Progenitor cell of endocrine pancreas (in vitro differentiated cells): ENCODE measurements at places on chromosomes 4 and X. TPM values are rescaled to one million over a fixed set of nuclear protein-coding genes. Genes with fewer than 3 reads are reported as not detected.

- no peak for DNase-seq
Observed at GRCh38 chrX:86806786-86807185, 658.5 kb downstream of the DACH2 start.

DNA sequence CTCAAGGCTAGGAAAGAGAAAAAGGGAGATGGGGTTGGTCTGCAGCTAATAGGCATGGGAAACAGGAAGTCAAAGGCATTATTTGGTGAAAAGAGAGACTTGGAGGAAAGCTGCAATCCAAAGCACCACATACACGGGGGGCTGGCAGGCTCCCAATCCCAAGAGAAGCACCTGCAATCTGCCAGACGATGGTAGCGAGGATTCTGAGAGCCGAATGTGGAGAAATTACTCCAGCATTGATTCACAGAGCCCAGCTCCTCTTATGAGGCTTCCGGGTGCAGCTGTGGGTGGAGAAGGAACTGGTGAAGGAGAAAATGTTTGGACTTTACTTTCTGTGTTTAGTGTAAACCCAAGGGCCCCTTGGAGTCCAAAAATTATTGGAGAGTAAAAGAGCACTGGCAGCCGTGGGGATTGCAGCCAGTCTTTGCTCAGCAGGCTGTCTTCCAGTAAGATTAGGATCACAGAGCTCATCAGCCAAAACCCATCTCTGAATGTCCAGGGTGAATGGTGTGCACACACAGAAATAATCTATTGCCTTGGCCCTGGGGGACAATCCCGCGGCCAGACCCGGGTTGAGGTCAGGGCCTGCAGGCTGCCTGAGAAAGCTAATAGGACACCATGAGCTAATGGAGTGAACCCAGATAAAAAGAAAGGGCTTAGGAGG is 197.6 kb downstream of the KIT start:
- no peak for DNase-seq

- DNase-seq: no peak
Observed at GRCh38 chrX:64151911-64152310, 53.6 kb downstream of the AMER1 start.

DNA sequence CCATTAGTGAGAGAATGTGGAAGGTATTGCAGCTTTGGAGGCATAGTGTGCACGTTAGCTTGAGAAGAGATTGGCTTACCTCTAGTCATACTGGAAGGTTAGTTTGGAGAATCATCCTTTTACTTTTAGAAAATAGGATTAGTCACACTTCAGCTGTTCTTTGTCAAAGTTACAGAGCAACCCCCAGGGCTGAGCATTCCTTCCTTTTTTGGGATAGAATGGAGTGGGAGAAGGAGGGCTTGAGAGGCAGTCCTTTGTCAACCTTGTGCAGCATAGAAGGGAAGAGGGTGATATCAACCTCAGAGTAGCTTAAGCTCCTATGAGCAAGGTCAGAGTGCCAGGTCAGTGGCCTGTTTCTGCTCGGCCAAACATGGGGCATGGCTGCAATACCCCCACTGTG is 8.6 kb upstream of the MBNL3 start:
- no peak for DNase-seq

- DNase-seq: no peak
Observed at GRCh38 chrX:41903544-41903943, 19.8 kb downstream of the CASK start.

- no peak for DNase-seq
Observed at GRCh38 chrX:70096052-70096451, 33.8 kb downstream of the OTUD6A start.

GRCh38 chrX:44914532-44915198 is 41.7 kb downstream of the KDM6A start:
- DNase-seq: no peak

DNA sequence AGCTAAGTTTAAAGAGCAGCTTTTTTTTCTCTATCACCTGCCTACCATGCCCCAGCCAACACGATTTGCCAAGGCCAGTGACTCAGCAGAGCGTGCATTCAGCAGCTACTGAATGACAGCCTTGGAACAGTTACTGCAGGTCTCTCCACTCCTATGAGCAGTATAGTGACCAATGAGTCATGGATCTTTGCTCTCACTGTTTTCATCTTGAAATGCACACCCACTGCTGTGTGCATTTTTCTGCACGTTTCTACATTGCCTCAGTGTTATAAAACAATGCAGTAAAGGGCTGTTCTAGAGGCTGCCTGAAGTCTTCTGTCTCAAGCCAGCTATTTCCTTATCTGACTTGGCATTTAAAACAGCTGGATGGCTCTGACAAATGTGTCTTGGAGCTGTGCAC is 66.0 kb upstream of the C4orf54 start:
- DNase-seq: no peak

GRCh38 chr4:53490161-53490956 is 100.9 kb downstream of the LNX1 start:
- DNase-seq: no peak

GRCh38 chrX:30812326-30812725 is 76.7 kb downstream of the TAB3 start:
- DNase-seq: no peak

- DNase-seq: no peak
Observed at GRCh38 chr4:54085284-54085683, 14.7 kb upstream of the GSX2 start.

Gene GRIA2
- total RNA-seq: 2.3 and 2.5 TPM in 2 replicates

Gene CTAG1B
- not detected in 2 replicates for total RNA-seq
